ENCODE measurements at places on chromosomes 6 and 20.

- no peak for DNase-seq
Measured at GRCh38 chr6:106025655-106026054, 60.5 kb upstream of the PRDM1 start.

DNA sequence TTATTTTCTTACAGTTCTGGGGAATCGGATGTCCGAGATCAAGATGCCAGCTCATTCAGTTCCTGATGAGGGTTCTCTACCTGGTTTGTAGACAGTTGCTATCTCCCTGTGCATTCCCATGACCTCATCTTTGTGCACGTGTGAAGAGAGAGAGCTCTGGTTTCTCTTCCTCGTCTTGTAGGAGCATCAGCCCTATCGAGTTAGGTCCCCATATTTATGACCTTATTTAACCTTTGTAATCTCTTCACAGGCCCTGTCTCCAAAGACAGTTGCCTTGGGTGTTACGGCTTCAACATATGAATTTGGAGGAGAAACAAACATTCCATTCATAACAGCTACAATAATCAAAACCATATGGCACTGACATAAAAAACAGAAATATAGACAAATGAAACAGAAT is 455.3 kb downstream of the HACE1 start:
- no peak for DNase-seq

GRCh38 chr6:107264357-107264840 is 149.1 kb upstream of the BEND3 start:
- DNase-seq: no peak

- DNase-seq: no peak
Measured at GRCh38 chr6:75368864-75369402, 84.3 kb upstream of the TMEM30A start.

- no peak for DNase-seq
Measured at GRCh38 chr20:22368235-22368634, 216.1 kb downstream of the FOXA2 start.

- DNase-seq: no peak
Measured at GRCh38 chr6:1856381-1856780, 246.7 kb downstream of the FOXC1 start.

GRCh38 chr6:148747145-148747470 is 278 bp downstream of the UST start:
- DNase-seq: no peak

GRCh38 chr6:131854803-131855202 is 47.0 kb downstream of the ENPP1 start:
- DNase-seq: no peak

DNA sequence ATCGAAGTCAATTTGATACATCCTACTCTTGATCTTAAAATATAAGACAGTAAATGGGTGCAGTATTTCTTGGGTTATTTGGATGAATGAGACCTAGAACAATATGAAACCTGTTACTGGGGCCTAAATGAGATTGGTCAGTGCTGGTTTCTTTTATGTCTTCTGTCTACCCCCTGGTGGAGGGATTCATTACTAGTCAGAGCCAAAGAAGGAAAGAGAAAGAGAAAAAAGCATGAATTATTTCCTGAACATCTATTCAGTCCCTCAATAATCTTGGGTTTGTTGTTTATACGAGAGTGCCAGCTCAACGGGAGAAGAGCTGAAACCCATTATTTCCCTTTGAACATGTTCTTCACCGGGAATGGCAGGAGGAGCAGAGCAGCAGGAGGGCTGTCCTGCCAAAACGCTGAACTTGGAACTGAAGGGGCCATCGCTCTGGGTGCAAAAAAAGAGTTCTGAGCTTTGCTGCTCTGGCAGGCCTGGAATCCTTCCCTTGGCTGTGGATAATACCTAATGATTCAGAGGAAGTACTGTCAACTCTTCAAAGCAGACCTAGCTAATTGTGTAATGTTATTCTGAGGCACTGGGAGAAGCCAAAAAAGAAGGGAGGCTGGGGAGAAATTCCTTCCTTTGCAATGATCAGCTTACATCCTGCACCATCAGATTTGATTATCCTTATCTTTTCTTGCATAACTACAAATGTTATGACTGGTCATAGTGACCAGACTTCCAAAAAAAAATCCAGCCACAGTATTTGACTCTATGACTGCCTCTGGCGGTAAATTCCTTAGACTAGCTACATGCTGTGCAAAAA is 72.0 kb downstream of the BLOC1S5 start:
- no peak for DNase-seq

GRCh38 chr6:150981095-150981494 is 115.6 kb downstream of the MTHFD1L start:
- DNase-seq: no peak

DNA sequence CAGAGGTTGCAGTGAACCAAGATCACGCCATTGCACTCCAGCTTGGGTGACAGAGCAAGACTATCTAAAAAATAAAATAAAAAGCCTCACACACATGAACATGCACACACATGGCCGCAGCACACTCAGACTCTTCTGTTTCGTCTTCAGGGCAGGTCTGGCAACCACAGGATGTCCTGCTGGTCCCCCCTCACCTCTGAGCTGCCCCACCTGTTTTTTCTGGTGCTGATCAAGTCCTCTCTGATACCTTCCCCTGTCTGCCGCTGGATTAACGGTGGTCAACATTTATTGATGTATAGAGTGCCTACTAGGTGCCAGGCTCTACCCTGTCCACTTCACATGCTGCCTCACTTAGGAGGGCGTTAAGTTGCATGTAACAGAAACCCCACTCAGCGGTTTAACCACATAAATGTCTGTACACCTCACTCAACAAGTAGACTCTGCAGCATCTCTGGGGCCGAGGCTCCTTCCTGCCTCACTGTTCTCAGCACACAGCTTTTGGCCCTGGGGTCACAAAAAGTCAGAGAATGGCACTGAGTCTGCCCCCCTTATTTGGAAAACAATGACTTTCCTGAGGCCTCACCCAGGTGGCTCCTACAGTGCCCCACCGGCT is 4.5 kb upstream of the AP5S1 start:
- DNase-seq: no peak

GRCh38 chr20:62603021-62603906 is 39.0 kb upstream of the SLCO4A1 start:
- DNase-seq: peak; percentile 18

- no peak for DNase-seq
Measured at GRCh38 chr6:51814418-51814817, 273.0 kb downstream of the PKHD1 start.

DNA sequence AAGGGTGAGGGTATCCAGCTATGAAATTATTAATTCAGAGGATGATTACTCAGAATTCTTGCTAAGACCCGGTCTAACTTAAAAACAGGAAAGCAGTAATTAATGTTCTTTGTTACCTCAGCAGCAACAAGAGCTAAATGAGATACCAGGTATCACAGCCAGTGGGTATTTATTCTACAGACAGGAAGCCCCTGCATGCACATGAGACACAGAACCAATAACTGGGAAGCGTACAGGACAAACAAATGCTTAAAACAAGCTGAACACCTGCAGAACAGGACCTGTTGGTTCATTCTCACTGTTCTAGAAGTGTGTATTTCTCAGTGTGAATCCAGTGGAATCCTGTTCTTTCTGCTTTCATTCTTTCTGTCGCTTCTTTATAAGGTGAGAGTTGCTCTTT is 30.9 kb downstream of the SCML4 start:
- DNase-seq: no peak

DNA sequence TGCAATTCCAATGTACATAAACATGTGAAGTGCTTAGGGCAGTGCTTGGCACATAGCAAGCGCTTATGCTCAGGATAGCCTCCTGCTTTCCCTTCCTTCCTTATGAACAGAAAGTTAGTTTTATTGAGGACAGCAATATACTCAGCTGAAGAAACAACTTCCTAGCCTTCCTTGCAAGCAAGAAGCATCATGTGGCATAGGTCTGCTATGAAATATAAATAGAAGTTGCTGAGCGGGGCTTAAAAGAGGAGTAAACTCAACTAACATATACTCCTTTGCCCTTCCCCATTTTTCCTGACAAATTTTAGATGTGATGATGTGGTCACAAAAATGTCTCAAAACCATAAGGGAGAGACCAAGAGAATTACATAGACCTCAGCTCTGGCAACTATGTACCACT is 98.9 kb downstream of the KIF16B start:
- DNase-seq: no peak

- DNase-seq: no peak
Measured at GRCh38 chr6:144036064-144036834, 28.2 kb upstream of the PLAGL1 start.

GRCh38 chr20:5570452-5570851 is 179.7 kb upstream of the SHLD1 start:
- DNase-seq: no peak

DNA sequence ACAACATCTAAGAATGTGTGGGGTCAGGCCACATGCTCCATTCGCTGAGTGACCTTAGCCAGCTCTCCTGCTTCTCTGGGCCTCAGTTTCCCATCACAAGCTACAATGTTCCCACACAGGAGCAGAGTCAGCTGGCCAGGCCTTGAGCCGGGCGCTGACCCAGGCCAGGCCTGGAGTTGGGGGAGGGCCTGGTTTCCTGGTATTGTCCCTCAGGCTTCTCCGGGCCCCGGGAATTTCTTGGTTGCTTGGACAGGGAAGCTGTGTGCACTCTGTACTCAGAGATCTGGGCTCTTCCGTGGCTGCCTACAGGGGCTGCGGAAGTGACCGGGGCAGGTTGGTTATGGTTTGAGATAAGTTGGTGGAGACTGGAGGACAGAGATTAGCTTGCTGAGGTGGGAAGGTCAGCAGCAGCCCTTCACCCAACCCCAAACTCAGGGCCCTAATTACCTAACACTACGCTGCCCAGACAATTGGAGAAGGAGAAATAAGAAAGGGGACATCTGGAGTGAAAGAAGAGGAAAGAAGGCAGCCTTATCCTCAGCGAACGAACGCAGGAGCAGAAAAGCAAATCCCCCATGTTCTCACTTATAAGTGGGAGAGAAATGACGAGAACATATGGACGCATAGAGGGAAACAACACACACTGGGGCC is 6.2 kb downstream of the TGM2 start:
- no peak for DNase-seq

GRCh38 chr20:58144096-58144495 is 84.4 kb downstream of the ANKRD60 start:
- no peak for DNase-seq

DNA sequence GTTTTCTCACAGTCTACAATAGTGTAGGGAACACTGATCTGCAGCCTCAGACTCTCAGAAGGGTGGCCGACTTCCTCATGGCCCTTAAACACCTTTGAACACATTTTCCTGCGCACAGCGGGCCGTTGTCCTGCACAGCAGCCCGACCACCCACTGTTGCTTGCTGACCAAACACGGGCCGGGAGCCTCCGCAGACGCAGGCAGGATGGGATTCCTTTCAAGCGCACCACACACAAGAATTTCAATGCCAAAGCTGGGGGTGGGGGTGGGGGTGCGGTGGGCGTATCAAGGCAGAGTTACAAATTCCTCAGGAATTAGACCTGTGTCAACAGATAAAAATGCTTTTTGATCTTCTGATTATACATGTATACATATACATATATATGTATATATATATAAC is 74.5 kb downstream of the HUS1B start:
- no peak for DNase-seq

GRCh38 chr6:40346246-40346645 is 240.9 kb downstream of the LRFN2 start:
- no peak for DNase-seq

DNA sequence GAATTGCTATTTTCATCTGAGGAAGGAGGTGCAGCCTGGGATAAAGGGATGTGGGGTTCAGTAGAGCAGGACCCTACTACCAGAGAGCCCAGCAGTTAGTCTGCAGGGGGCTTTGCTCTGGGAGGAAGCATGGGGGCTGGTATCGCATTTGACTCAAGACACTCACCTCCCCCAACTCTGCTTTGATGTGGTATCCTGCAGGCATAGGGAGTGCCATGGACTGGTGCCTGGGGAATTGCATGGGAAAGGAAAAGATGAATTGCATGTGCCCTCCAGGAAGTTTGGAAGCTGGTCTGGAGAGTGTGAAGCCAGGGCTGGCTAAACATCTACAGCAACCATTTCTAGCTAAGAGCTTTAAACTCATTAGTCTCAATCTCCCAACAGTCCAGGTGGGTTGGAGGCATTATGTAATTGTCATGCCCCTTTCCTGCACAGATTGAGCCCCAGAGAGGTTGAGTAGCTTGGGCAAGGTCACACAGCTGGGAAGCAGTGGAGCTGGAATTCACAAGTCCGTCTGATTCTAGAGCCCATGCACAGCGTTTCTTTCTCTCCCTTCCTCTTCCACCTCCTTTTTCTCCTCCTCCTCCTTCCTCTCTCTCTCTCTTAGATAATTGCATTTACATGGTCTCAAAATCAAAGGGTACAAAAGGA is 26.2 kb upstream of the PNPLA1 start:
- no peak for DNase-seq

- no peak for DNase-seq
Measured at GRCh38 chr20:62216636-62217566, 3.2 kb downstream of the HRH3 start.

GRCh38 chr6:170212051-170212756 is 78.7 kb downstream of the DLL1 start:
- no peak for DNase-seq
